ENCODE measurements at places on chromosomes 12 and 14.

- H3K27ac ChIP-seq: peak overlapping the region; percentile 40
- peaks cover 6% of the 10 kb centered on the region for H3K4me1 ChIP-seq
- H3K4me3 ChIP-seq: peak overlapping the region; percentile 43
- DNase-seq: no peak
- H3K27me3 ChIP-seq: no peaks in the 10 kb centered on the region
Measured at GRCh38 chr12:12890543-12891079, 751 bp upstream of the GPRC5A start.

DNA sequence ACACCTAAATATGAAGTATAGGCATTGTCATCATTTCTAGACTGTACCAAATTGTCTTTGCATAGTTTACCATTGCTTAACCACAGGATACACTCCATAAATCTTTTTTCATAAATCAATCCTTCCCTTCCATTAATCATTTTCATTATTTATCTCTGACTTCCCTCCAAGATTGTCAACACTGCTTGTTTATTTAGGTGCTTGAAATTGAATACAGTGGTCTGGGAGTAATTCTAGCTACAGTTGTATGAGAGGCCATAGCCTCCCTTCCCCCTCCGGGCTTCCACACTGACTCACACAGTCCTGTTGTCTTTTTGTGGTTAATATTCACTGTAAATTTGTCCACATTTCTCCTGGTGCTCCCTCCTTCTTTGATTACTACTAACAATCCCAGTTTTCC, 114.2 kb upstream of the ARID2 start:
- H3K4me3 ChIP-seq: no peak overlapping the region
- DNase-seq: no peak
- no peak overlapping the region for H3K27ac ChIP-seq
- no peaks in the 10 kb centered on the region for H3K27me3 ChIP-seq
- no peaks in the 10 kb centered on the region for H3K36me3 ChIP-seq

DNA sequence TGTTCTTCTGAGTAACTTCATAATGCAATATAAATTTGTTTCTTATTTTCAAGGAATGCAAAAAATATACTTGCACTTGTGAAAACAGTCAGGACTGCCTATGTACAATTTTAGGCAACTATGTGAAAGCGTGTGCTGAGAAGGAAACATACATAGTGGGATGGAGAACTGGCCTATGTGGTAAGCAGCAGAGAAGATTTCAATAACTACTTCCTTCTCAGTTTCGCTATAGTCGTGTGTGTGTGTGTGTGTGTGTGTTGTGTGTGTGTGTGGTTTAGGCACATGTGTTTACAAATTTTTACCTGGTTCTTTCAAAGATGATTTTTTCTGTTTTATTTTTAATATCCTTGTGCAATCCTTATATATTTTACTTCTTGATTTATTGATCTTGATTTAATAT, 211.8 kb downstream of the LRRK2 start:
- H3K4me1 ChIP-seq: no peaks in the 10 kb centered on the region
- no peak for DNase-seq
- no peaks in the 10 kb centered on the region for H3K36me3 ChIP-seq
- H3K27me3 ChIP-seq: no peaks in the 10 kb centered on the region
- no peak overlapping the region for H3K27ac ChIP-seq
- no peak overlapping the region for H3K4me3 ChIP-seq

DNA sequence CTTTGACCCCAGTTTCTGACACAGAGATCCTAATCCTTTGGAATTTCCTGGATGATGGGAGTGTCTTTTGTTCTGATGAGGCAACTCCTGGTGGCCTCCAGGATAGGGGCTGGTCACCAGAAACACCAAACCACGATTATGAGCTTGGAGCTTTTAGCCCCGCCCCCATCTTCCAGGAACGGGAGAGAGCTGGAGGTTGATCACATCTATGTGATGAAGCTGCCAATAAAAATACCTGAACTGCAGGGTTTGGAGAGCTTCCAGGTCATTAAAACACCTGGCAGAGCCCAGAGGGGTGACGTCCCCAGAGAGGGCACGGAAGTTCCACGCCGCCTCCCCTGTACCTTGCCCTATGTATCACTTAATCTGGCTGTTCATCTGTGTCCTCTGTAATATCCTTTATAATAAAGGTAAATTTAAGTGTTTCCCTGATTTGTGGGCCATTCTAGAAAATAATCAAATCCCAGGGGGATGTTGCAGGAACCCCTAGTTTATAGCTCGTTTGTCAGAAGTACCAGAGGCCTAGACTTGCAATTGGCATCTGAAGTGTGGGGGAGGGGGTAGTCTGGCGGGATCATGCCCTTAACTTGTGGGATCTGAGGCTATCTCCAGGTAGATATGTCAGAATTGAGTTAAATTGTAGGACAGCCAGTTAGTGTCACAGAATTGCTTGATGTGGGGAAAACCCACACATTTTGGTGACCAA, 21.2 kb downstream of the APPL2 start:
- H3K36me3 ChIP-seq: no peaks in the 10 kb centered on the region
- peak; percentile 90 for DNase-seq
- peaks cover 34% of the 10 kb centered on the region for H3K4me1 ChIP-seq

DNA sequence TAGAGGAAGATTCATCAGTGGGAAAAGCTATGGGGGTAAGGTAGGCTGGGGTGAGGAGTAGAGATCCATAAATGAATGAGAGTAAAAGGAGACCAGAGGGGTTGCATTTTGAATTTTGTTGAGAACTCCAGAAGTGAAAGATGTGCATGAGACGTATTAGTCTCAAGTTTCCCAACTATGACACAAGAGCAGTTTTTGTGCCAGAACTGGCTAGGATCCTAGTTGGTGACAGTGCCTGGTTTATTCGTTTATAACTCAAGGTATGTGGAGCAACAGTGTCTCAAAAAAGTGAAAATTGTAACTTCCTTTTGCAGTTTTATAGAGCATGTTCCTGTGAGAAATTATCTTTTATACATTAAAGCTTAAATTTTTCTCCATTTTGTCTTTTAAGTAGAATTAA, 377.0 kb downstream of the NPAS3 start:
- H3K4me3 ChIP-seq: no peak overlapping the region
- H3K27me3 ChIP-seq: no peaks in the 10 kb centered on the region
- no peak overlapping the region for H3K27ac ChIP-seq
- DNase-seq: no peak

DNA sequence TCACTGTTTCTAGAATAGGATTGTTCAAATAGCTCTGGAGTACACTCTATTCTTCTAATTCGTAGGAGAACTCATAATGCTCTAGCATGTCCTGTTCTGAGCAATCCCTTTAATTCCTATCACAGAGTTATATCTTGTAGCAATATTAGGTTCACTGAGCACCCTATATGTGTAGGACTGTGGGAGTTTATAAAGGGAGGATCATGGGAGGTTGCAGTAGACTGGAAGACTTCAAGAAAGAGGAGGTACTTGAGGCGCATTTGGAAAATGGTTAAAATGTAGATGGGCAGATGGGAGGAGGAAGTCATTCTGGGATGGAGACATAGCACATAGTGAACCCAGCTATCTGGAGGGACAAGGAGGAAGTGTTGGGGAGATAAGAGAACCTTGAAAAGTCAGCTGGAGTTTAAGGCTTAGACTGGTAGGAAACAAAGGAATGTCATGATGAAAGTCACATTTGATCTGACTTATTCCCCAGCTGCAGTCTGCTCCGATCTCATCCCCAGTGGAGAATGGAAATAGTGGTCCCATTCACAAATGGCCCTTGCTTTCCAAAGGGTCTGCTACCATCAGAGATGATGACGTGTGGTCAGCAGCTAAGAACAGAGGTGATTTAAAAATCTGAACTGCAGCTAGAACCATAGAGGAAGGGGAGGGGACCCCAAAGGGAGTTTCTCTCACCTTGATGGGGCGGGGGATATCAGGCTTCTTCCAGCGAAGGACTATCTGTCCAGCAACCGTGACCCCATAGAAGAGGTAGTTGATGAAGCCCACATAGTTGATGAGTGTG, 10.1 kb upstream of the CEBPE start:
- no peak for DNase-seq
- H3K27me3 ChIP-seq: no peaks in the 10 kb centered on the region

DNA sequence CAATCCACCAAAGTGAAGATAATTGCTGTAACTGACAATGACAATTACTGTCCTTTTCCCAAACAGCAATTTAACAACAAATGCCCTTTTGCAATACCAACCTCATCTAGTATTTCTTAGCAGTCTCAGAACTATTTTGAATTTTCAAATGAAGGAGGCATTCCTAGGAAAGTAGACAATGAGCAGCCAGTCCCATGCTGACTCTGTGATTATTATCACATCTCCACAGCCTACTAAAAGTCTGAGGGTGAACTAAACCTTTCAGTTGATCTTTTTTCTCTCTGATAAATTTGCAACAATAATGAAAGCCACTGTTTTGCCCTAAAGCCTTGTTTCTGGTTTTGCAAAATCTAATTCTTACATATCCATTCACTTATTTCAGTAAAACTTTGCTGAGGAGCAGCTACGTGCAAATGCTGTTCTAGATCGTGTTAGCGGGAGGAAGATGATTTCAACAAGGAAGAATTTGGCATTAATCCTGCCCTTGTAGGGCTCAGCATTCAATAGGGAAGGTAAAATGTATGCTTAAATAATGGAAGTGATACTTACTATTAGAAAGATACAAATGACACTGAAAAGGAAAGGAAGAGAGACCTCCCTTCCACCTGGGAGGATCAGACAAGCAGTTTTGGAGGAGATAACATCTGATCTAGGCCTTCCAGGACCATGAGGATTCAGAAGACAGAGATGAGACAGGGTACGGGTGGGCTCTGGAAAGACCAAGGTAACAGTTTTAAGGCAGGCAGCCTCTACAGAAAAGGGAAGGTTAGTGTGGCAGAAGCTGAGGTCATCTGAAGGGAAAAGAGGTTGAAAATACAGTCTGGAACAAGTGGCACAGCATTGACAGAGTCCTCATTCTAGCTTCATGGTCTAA, 47.4 kb downstream of the SLC38A1 start:
- H3K27ac ChIP-seq: no peak overlapping the region
- no peaks in the 10 kb centered on the region for H3K4me1 ChIP-seq
- no peaks in the 10 kb centered on the region for H3K27me3 ChIP-seq
- H3K4me3 ChIP-seq: no peak overlapping the region
- H3K36me3 ChIP-seq: no peaks in the 10 kb centered on the region

GRCh38 chr14:54600717-54601109, 33.8 kb downstream of the SAMD4A start:
- H3K4me3 ChIP-seq: no peak overlapping the region
- H3K27ac ChIP-seq: no peak overlapping the region

- no peaks in the 10 kb centered on the region for H3K4me1 ChIP-seq
- no peaks in the 10 kb centered on the region for H3K36me3 ChIP-seq
- DNase-seq: no peak
- H3K4me3 ChIP-seq: no peak overlapping the region
- H3K27ac ChIP-seq: no peak overlapping the region
- H3K27me3 ChIP-seq: no peaks in the 10 kb centered on the region
Measured at GRCh38 chr14:105305345-105305744, 4.5 kb upstream of the BRF1 start.
